ENCODE measurements at places on chromosomes 7 and 10.
A peak's percentile ranks its signal among the peaks of the same experiment; 100 is the strongest.

- H3K36me3 ChIP-seq: no peaks in the 10 kb centered on the region
- no peak overlapping the region for H3K4me3 ChIP-seq
- H3K27ac ChIP-seq: no peak overlapping the region
- DNase-seq: no peak
- peaks cover 9% of the 10 kb centered on the region for H3K4me1 ChIP-seq
These were observed 80.6 kb downstream of the RGS10 start for GRCh38 chr10:119461923-119462322.

DNA sequence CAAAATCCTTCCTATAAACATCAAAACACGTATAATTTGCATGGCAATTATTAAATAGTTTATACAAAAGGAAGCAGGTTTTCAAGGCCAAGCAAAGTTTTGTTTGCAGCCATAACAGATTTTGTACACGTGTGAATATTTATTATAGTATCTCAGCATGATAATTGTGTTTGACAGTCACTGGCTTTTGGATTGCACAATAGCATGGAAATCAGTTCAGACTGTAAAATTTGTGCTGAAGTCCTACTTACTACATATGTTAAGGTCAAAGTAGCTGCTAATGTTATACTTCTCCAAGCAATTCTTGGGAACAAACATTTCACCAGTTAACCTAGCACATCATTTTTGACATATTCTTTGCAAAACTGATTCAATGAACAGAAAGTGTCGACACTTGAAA is 287.6 kb upstream of the POM121L12 start:
- no peaks in the 10 kb centered on the region for H3K4me1 ChIP-seq
- no peak overlapping the region for H3K4me3 ChIP-seq
- no peak for DNase-seq
- H3K27ac ChIP-seq: no peak overlapping the region
- peaks cover 15% of the 10 kb centered on the region for H3K36me3 ChIP-seq

DNA sequence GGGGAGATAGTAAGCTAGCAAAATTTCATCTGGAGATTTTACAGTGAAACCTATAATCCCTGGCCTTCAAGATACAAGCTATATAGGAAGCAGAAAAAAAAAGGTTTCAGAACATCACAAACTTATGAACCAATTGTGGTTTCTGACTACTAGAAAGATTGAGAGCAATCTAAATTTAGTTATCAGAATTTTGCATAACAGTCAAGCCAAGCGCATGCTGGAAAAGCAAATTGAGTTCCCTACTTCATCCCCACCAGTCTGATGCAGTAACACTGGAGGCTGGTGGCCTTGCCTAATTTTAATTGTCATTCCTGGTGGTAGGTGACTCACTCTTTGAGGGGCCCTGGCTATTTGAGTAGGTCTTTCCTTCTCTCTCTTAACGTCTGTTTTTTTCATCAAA is 46.3 kb upstream of the ELMO1 start:
- no peak for DNase-seq
- no peaks in the 10 kb centered on the region for H3K36me3 ChIP-seq

- H3K27me3 ChIP-seq: no peaks in the 10 kb centered on the region
- H3K36me3 ChIP-seq: no peaks in the 10 kb centered on the region
- H3K27ac ChIP-seq: no peak overlapping the region
- H3K4me1 ChIP-seq: peaks cover 31% of the 10 kb centered on the region
- H3K4me3 ChIP-seq: no peak overlapping the region
These were observed 116.0 kb downstream of the GRK5 start for GRCh38 chr10:119323085-119324016.

- no peaks in the 10 kb centered on the region for H3K36me3 ChIP-seq
- no peak for DNase-seq
- no peak overlapping the region for H3K27ac ChIP-seq
- H3K4me1 ChIP-seq: peaks cover 16% of the 10 kb centered on the region
These were observed 54.4 kb downstream of the ESYT2 start for GRCh38 chr7:158774952-158775351.

GRCh38 chr7:17608114-17608833 is 309.8 kb downstream of the AHR start:
- no peaks in the 10 kb centered on the region for H3K4me1 ChIP-seq
- peaks cover 12% of the 10 kb centered on the region for H3K27me3 ChIP-seq
- peaks cover 9% of the 10 kb centered on the region for H3K36me3 ChIP-seq
- no peak overlapping the region for H3K4me3 ChIP-seq
- DNase-seq: no peak

DNA sequence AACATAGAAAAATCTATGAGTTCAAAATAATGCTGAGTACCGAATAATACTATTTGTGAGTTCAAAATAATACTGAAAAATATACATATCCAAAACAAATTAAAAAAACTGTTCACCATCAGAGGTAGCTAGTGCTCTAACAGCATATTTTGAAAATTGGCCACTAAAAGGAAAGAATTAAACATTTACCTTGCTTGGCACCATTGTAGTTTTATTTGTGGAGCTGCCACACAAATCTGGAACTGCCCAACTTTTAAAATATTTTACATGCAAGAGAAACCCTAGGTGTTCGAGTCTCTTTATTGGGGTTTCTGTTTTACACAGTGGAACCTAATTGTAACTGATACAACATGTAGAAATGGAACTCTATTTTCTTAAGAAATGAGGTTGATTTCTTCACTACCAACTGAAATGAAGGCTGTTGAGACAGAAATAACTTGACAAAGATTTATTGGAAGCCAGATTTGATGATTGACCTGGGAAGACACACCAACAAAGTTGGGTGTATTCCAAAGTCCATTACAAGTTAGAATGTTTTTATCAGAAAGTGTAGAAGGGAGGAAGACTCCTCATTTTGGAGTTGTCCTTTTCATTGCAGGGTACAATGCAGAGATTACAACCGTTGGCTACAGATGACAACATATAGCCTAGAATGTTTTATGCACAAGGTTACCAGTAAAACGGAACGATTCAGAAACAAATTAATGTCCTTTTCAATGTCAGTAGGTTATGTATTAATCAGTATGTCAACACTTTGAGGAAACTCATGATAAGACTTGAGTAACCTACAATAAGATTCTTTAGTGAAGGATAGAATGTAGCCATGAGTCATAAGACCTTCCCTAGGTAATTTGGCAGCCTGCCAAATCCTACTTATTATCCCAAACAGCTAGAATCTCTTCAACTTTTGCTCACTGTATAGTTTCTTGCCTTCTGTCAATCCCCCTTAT is 73.8 kb upstream of the PAPSS2 start:
- no peaks in the 10 kb centered on the region for H3K4me1 ChIP-seq
- peaks cover 6% of the 10 kb centered on the region for H3K27me3 ChIP-seq
- H3K36me3 ChIP-seq: no peaks in the 10 kb centered on the region
- no peak overlapping the region for H3K4me3 ChIP-seq

GRCh38 chr10:62133618-62134017 is 135.0 kb downstream of the RTKN2 start:
- H3K27me3 ChIP-seq: no peaks in the 10 kb centered on the region
- no peak for DNase-seq
- H3K36me3 ChIP-seq: peaks cover 6% of the 10 kb centered on the region

- no peak overlapping the region for H3K4me3 ChIP-seq
- no peaks in the 10 kb centered on the region for H3K27me3 ChIP-seq
- no peak overlapping the region for H3K27ac ChIP-seq
- no peaks in the 10 kb centered on the region for H3K36me3 ChIP-seq
These were observed 282.6 kb downstream of the CAMK1D start for GRCh38 chr10:12631787-12632562.

- peaks cover 6% of the 10 kb centered on the region for H3K36me3 ChIP-seq
- peak overlapping the region; percentile 88 for H3K27ac ChIP-seq
- H3K4me1 ChIP-seq: peaks cover 59% of the 10 kb centered on the region
- peak overlapping the region; percentile 45 for H3K4me3 ChIP-seq
- no peaks in the 10 kb centered on the region for H3K27me3 ChIP-seq
These were observed 79.9 kb downstream of the PTPRE start for GRCh38 chr10:127986531-127987466.

- peaks cover 6% of the 10 kb centered on the region for H3K4me1 ChIP-seq
- H3K27ac ChIP-seq: no peak overlapping the region
- H3K4me3 ChIP-seq: peak overlapping the region; percentile 52
- H3K27me3 ChIP-seq: peaks cover 25% of the 10 kb centered on the region
- H3K36me3 ChIP-seq: no peaks in the 10 kb centered on the region
These were observed 812 bp downstream of the DOCK1 start for GRCh38 chr10:126905776-126906703.

GRCh38 chr10:111360260-111360925 is 283.6 kb downstream of the ADRA2A start:
- no peaks in the 10 kb centered on the region for H3K36me3 ChIP-seq
- no peaks in the 10 kb centered on the region for H3K4me1 ChIP-seq
- H3K27ac ChIP-seq: no peak overlapping the region
- H3K27me3 ChIP-seq: peaks cover 30% of the 10 kb centered on the region

DNA sequence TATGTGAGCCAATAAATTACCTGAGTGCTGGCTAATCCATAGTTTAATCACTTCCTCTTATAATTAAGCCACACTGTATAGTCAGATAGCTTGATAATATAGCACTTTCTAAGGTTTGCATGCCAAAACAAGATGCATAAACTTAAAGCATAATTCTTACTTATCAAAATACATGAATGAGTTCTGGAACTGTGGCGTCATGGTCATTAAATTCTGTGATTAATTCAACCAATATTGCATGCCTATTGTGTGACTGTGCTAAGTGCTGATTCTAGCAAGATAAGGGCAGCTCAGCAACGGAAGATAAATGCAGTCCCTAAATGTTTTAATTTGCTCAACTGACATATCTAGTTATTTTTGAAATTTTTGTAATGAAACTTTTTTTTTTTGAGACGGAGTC is 29.7 kb downstream of the HOXA1 start:
- H3K27ac ChIP-seq: no peak overlapping the region
- H3K27me3 ChIP-seq: peaks cover 11% of the 10 kb centered on the region
- H3K4me3 ChIP-seq: no peak overlapping the region
- no peak for DNase-seq

DNA sequence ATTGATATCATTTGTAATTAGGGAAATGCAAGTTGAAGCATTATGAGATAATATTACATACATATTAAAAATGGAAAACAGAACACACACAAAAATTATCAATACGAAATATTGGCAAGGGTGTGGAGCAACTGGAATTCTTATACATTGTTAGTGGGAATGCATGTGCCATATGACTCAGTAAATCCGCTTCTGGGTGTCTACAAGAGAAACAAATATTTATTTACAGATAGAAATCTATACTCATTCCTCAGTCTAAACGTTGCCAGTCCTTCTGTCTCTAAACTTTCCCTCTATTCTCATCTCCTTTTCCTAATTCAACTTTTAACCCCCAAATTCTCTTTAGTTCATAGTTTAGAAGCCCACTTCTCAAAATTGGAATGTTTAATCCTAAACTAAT is 170.4 kb upstream of the LRRTM3 start:
- no peaks in the 10 kb centered on the region for H3K4me1 ChIP-seq
- H3K4me3 ChIP-seq: no peak overlapping the region
- DNase-seq: no peak
- no peak overlapping the region for H3K27ac ChIP-seq

- H3K4me1 ChIP-seq: peaks cover 7% of the 10 kb centered on the region
- H3K36me3 ChIP-seq: no peaks in the 10 kb centered on the region
- H3K4me3 ChIP-seq: peak overlapping the region; percentile 34
- no peak overlapping the region for H3K27ac ChIP-seq
These were observed 2.0 kb upstream of the PANK1 start for GRCh38 chr10:89646889-89647657.

DNA sequence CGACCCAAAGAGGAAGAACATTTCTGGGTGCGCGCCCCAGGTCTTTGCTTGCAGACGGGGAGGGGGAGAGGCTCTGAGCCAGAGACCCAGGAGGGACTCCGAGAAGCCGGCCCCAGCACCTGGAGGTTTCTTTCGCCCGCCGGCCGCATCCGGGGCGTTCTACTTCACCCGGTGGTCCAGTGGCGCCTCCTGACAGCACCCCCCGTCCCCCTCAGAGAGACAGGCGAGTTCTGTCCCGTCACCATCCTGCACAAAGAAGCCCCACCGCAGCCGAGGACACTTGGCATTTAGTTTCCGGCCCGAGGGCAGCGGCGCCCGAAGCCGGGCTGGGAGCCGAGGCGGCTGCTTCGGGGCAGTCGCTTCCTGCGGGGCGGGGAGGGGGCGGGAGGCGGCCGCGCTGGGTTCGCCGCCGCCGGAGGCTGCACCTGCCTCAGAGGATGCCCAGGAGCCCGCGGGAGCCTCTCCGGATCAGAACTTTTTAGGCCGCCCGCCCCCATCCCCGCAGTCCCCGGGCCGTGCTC is at the start of gene TMEM178B:
Gene TMEM178B (plus strand): TSS at position 424 of the 521 bp plus-strand sequence.
- H3K27ac ChIP-seq: peak within 1 kb of the TSS; percentile 57
- DNase-seq: no peak
- peaks cover 12% of the 10 kb centered on the region for H3K36me3 ChIP-seq
- peaks cover 6% of the 10 kb centered on the region for H3K4me1 ChIP-seq
- peak within 1 kb of the TSS; percentile 78 for H3K4me3 ChIP-seq

DNA sequence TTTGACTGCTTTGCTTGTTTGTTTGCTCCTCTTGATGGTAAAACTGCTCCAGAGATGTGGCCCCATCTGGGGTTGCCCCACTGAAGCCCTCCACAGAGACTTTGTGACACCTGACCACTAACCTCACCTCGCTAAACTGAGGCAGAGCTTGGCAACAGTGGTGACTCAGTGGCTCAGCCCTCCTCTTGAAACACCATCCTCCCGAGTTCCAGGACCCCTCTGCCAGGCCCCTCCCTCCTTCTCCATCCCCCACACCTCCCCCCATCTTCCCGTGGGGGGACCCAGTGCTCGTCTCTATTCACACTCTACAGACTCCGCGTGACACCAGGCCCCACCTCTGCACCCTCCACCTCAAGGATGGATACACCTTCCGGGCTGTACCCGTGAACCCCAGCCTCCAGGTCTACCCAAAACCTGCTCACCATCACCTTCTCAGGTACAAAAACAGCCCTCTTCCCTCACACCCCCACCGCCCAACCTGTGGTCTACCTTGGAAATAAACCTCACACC is 19.0 kb upstream of the RET start:
- H3K4me1 ChIP-seq: no peaks in the 10 kb centered on the region
- H3K27me3 ChIP-seq: peaks cover 18% of the 10 kb centered on the region
- DNase-seq: peak; percentile 42
